ENCODE measurements at places on chromosomes 7 and 10.
A peak's percentile ranks its signal among the peaks of the same experiment; 100 is the strongest.

DNA sequence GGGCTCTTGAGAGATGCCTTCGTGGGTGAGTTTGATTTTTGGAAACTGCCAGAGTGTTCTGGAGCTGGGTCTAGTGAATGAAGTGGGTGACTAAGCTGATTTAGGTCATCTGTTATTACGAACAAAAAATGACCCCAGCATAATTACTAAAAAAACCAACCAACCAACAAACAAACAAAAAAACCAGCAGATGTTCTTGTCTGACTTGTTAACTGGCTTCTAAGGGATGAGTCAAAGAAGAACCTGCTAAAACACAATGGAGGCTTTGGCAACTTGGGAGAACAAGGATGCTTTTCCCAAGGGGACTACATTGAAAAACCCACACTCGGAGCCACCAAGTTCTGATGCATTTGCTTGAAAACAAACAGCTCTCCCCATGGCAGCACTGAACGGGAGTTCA lies 11.5 kb downstream of the TACR2 start:
- DNase-seq, result no peak

DNA sequence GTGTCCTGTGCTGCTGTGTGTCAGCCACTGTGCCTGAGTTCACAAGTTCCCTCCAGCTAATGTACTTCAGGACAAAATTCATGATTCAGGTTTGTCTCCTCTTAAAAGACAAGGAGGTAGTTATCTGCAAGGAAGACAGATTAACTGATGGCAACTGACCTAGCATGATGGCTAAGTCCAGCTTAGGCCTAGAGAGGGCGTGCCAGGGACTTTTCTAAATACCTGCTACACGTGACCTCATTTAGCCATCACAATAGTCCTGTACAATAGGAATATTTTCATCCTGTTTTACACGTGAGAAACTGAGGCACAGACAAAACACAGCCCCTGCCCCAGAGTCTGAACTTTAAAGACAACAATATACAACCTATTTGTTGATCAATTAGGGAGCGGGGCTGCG lies 275.7 kb downstream of the XPNPEP1 start:
- no peak for DNase-seq

- peak; percentile 49 for DNase-seq
Observed at GRCh38 chr10:44962870-44963738, 3.5 kb downstream of the RASSF4 start.

- no peak for DNase-seq
Observed at GRCh38 chr7:150410680-150411346, 31.7 kb downstream of the ZNF775 start.

GRCh38 chr7:99927536-99927935 lies 1.9 kb downstream of the GJC3 start:
- no peak for DNase-seq

DNA sequence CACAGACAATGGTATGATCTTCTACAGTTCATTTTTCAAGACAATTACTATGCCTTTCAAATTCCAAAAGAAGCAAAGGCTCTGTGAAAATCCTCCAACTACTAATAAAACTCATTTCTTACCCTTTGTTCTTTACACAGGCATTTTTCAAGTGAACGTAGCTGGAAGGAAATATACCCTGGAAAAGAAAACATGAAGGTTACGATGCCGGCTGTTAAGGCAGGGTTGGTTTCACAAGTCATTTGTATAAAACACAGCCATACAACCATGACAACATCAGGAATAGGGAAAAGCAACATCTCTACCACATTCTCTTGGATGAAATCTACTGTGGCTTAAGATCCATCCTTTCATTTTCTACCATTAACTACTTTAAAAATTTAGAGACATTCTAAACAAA lies 207.9 kb downstream of the DOCK4 start:
- DNase-seq, result no peak

GRCh38 chr7:132703742-132704141 lies 127.5 kb upstream of the PLXNA4 start:
- no peak for DNase-seq

DNA sequence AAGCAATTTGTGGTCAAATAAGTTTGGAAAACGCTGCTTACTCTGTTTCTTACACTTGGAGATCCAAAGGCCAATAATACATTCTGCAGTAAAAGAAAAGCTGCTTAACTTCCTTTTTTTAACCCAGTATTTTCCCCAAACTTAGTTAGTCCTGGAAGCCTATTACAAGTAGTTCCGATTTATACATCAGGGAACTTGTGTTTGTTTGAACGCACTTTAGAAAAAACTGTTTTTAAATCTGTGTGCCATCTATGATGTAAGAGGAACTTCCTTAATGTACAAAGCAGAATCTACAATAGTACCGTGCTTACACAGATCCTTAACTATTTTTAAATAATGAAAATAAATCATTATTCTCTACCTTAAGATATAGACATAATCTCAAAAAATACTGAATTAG lies 23.0 kb downstream of the SFR1 start:
- no peak for DNase-seq

DNA sequence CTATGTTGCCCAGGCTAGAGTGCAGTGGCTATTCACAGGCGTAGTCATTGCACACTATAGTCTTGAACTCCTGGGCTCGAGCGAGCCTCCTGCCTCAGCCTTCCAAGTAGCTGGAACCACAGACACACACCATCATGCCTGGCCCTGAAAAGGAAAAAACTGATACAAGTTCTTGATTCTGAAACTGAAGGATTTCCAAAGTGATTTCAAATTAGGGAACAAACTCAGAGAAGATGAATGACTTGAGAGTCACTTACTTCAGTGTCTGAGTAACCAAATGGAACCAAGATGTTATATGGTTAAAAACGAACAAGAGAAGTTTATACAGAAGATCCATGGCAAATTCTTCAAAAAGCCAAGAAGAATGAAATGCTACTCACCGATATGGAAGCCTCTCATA lies 14.4 kb downstream of the CWF19L1 start:
- no peak for DNase-seq

GRCh38 chr10:43355749-43356371 lies 15.6 kb upstream of the FXYD4 start:
- DNase-seq, result no peak

GRCh38 chr10:113854761-113855588 lies 514 bp downstream of the NHLRC2 start:
- no peak for DNase-seq

GRCh38 chr10:49288341-49289065 lies 10.5 kb upstream of the C10orf71 start:
- no peak for DNase-seq

Measured in NCI-H187 (cell line).